GM06990 (cell line): ENCODE measurements at places on chromosomes 4 and X.

- no peak for DNase-seq
Measured at GRCh38 chrX:16883487-16883804, 13.3 kb upstream of the RBBP7 start.

- DNase-seq = peak; percentile 15
Measured at GRCh38 chrX:38754102-38754790, 47.0 kb upstream of the MID1IP1 start.

DNA sequence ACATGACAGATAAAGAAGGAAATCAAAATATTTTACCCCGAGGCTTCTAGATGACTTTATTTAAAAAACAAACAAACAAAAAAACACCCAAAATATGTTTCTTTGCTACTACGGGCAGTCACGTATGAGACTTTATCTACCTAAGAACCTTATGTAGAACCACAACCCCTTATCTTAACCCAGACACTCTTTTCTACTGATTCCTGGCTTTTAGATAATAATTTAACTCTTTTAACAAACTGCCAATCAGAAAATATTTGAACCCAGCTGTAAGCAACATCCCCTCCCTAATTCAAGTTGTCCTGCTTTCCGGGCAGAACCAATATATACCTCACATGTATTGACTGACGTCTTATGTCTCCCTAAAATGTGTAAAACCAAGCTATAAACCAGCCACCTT lies 15.4 kb downstream of the ELOVL6 start:
- no peak for DNase-seq

- DNase-seq = no peak
Measured at GRCh38 chr4:128322986-128323385, 35.4 kb upstream of the PGRMC2 start.

GRCh38 chr4:13515268-13515667 lies 29.0 kb downstream of the NKX3-2 start:
- no peak for DNase-seq

- DNase-seq = no peak
Measured at GRCh38 chr4:161254375-161254774, 909.4 kb downstream of the FSTL5 start.

DNA sequence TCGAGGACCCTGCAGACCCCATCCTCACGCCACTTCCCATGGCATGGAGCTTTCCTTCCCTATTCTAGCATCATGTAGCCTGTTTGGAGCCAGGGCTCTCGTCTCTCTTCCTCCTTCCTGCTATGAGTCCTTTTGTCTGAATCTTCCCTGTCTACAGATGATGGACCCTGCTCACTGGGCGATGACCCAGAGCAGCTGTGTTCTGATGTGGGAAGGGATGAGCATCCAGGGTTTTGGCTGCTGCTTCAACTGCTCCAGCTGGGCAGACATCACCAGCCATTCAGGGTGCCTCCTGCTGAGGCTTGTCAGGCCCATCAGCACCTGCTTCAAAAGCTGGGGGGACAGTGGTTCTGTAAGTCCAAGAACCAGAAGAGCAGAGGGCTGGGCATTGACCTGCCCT lies 3.2 kb upstream of the CCKAR start:
- DNase-seq = no peak

DNA sequence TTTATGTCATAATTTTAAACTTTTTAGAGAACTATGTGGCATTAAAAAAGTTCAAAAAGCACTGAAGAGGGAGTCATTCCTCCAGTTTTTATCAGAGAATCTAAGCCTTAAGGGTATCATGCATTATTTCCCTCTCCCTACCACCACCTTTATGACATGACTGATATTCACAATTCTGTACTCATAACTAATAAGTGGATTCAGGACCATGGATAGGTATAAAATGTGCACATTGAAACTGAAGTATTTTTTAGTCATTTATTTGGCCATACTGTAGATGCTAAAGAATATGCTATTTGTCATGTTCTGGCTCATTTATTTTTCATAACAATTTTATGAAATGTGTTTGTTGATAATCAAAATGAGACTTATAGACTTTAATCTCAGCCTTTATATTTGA lies 897.5 kb upstream of the AGA start:
- DNase-seq = no peak

DNA sequence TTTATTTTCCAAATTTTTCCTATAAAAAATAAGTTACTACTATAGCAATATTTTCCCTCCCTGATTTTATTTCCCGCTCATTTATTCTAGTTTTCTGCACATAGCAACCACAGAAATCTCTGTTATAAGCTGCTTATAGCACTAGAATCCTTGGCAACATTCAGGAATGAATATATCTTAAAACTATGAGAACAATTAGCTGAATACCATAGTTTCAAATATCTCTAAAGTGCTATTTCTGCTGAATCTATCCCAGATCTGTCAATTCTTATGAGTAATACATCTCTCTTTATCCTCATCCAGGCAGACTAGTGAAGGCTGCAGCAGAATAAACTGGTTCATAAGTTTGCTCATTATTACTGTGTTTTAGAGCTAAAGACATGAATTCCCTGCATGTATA lies 622.9 kb upstream of the DIPK2B start:
- DNase-seq = no peak

DNA sequence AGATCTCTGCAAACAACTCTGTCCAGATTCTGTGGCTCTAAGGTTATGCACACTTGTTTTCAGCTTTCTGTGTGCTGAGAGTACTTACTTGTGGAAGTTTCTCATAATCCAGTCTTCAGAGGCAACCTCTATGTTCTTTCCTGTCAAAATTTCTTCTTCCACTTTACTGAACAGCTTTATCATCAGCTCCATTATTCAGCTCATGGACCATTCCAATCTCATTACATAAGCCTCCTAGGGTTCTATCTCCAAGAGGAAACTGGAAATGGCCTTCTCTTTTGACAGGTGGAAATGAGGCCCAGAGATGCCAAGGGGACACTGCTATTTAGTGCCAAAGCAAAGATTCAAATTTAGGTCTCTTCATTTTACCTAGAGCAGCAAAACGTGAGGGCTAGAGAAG lies 61.3 kb downstream of the CHRDL1 start:
- no peak for DNase-seq

GRCh38 chr4:148445860-148446330 lies 3.7 kb upstream of the NR3C2 start:
- no peak for DNase-seq

- no peak for DNase-seq
Measured at GRCh38 chr4:48290146-48290772, 20.6 kb upstream of the TEC start.

DNA sequence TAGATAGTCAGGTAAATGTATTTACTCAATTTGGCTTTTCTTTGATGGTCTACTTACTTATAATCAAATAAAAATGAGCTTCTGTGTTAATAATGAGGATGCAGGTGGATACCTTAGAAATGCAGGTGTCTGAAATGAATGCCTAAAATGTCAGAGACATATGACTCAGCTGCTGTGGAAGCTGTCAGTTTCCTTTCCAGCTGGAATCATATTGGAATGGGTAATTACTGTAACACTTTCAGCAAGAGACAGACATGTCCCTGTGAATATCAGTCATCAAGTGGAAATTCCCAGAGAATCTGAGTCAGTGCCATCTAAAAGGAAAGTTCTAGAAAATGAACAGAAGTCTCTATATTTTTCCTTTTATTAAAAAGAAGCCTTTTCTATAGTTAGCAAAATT lies 783.0 kb upstream of the AADAT start:
- DNase-seq = no peak

GRCh38 chr4:110618581-110619462 lies 4.1 kb downstream of the PITX2 start:
- no peak for DNase-seq

- DNase-seq = no peak
Measured at GRCh38 chr4:172630280-172630679, 538.3 kb upstream of the GALNT7 start.

- DNase-seq = no peak
Measured at GRCh38 chr4:176277162-176277904, 8.3 kb upstream of the ASB5 start.

DNA sequence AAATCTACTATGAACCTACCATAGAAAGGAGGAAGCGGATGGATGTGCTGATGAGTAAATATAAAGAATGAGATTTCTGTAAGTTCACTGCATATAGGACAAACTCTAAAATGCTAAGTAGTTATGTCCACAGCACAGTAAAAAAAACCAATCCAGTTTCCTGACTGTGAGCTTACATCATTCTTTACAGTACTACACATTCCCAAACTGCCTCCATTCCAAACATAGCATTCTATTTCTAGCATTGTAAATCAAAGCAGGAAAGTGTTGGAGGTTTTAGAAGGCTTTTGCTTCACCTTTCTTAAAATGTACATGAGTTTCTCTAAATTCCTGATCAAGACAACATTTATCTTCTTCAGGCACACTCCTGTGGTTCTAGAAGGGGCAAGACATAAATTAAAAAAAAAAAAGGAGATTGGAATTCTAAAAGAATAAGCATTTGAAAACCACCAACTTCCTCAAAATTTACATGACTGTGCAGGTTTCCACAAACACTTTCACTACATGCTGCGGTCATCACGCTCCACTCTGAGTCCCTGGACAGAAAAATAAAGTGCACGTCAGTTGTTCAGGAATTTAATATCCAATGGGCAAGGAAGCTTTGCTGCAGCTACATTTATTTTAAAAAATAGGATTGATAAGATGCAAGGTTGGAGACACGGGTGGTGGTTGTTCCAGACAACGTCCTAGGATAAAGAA lies 297.6 kb upstream of the STS start:
- no peak for DNase-seq

DNA sequence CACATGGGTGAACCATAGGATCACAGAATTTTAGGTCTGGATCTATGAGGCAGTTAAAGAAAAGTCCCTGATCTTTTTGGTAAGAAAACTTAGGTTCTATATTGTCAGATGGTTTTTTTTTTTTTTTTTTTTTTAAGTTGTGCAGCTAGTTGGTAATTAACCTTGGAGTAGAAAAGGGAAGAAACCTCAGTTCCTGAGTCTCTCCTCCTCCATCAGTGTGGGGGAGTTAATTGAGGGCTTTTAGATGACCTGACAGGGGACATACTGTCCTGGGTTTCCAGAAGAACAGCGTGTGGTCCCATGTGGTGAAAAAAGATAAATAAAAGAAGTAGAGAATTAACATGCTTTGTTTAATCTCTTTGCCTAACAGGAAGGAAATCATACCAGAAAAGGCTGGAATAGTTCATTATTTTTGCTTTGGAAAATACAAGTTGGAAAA lies 123.7 kb downstream of the ARHGAP10 start:
- no peak for DNase-seq

GRCh38 chr4:101262683-101263082 lies 84.6 kb downstream of the PPP3CA start:
- DNase-seq = no peak

DNA sequence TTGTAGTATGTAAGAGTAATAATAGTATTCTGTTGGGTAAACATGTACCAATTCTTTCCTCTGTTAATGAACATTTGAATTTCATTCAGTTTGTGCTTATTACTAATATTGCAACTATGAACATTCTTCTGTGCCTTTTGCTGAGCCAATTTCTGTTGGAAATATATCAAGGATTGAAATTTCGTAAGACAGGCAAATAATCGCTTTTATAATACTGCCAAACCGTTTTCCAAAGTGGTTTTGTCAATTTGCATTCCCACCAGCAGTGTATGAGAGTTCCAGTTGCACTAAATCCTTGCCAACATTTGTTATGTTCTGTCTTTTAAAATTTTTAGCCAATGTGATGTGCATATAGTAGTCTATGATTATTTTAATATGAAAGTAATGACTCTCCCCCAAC lies 38.6 kb downstream of the MAGEB17 start:
- DNase-seq = no peak

- DNase-seq = no peak
Measured at GRCh38 chr4:52617336-52618020, 41.6 kb downstream of the USP46 start.

- peak; percentile 80 for DNase-seq
Measured at GRCh38 chr4:98658287-98659105, at the start of gene TSPAN5. TSPAN5 (minus strand) TSS chr4:98658611.

GRCh38 chr4:148068065-148068911 lies 336.4 kb downstream of the ARHGAP10 start:
- no peak for DNase-seq

DNA sequence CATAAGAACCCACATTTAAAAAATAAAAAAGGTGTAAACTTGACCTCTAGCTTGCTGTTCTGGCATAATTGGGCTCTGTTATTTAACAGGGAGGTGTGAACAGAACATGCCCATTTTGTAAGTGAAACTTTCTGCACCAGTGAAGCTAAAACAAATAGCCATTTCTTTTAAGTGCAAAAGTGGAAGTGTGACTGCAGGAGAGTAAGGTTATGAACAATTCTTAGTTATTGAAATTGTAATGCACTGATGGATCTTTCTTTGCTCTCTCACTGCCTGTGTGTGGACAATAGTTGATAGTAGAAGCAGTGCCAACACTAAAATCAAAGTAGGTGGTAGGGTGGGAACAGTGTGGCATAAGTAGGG lies 12.6 kb downstream of the P2RY10 start:
- peak; percentile 64 for DNase-seq

GRCh38 chrX:10121787-10122186 lies 35.0 kb upstream of the CLCN4 start:
- DNase-seq = peak; percentile 73

DNA sequence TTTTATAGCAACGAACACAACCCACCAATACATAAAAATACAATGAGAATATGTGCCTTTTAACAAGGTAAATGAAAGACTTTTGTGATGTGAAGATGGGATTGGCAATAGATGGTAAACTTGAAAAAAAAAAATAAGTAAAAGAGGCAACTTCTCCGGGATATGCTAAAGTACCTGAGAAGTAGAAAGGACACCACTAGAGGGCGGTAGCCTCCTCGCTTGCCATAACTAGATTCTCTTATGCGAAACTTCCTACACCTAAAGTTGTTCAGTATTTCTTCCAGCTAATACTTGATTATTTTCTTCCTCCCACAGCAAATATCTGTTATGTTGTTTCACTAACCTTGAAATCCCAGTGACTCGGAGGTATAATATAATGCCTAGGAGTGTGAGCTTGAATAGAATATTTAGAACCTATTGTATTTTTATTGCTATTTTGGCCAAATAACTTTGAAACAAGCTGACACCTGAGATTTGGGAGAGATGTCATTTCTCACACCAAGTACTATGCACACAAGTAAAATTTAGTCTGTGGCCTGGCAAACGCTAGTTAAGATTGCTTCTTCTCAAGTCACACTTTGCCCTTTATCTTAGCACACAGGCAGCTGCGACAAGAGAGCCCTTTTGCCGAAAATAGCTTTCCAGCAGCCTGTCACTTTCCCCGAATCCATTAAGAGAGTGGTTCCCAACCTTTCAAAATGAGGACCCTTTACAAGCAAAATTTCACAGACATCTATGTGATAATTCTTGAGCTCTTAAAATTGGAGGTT lies 44.9 kb upstream of the PDLIM5 start:
- peak; percentile 9 for DNase-seq

DNA sequence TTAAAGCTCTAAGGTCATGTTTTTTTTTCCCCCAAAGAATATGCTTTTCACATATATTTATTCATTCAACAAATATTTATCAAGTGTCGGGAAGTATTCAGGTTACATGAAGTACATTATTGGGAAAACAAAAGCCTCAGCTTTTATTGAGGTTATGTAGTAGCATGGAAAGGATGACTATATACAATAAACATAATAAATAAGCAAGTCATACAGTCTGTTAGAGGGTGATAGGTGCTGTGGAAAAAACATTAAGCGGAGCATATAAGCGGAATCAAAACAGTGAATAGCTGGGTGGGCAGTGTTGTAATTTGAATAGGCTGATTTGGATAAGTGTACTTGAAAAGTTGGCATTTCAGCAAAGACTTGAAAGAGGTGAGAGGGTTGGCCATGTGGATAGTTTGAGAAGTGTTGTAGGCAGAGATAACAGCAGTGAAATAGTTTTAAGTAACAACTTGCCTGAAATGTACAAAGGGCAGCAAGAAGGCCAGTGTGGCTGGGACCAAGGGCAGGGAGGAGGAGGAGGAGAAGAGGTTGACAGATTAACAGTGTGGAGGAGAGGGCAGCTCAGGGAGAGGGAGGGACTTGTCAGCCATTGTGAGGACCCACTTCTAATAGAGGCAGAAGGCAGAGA lies 558.7 kb downstream of the SPRY1 start:
- DNase-seq = no peak
